ENCODE measurements at places on chromosomes 12 and 14.

- no peak for DNase-seq
Observed at GRCh38 chr12:53338017-53338416, 1.9 kb upstream of the SP7 start.

GRCh38 chr14:101560534-101561113 is 671 bp upstream of the DIO3 start:
- no peak for DNase-seq

GRCh38 chr14:30443368-30444007 is 115.5 kb upstream of the G2E3 start:
- peak; percentile 73 for DNase-seq

- DNase-seq, result no peak
Observed at GRCh38 chr14:85572011-85572410, 42.1 kb downstream of the FLRT2 start.

GRCh38 chr12:11693067-11693466 is 43.6 kb downstream of the ETV6 start:
- no peak for DNase-seq

- no peak for DNase-seq
Observed at GRCh38 chr12:108046650-108047049, 82.4 kb upstream of the WSCD2 start.

DNA sequence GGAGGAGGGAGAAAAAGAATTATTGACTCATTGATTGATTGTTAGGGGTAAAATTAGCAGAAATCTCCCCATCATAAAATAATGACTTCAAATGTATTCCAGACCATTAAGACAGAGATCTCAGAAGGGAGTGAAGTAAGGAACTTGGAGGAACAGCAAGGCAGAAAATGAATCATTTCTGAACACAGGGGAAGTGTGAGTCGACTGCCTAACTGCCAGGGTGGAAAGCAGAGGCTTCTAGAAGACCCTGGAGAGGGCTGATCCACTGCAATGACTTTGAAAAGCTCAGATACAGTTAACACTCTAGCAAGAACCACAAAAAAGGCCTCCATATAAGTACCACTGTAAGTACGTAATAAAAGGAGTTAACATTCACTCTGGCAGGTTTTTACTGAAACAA is 9.7 kb downstream of the GLTP start:
- no peak for DNase-seq

GRCh38 chr14:28760431-28760996 is 6.1 kb upstream of the FOXG1 start:
- no peak for DNase-seq

GRCh38 chr12:6534695-6534944 is 303 bp downstream of the GAPDH start:
- no peak for DNase-seq

GRCh38 chr14:105201925-105202513 is 20.9 kb upstream of the NUDT14 start:
- no peak for DNase-seq

GRCh38 chr12:96948782-96949181 is 41.7 kb downstream of the NEDD1 start:
- DNase-seq, result no peak

DNA sequence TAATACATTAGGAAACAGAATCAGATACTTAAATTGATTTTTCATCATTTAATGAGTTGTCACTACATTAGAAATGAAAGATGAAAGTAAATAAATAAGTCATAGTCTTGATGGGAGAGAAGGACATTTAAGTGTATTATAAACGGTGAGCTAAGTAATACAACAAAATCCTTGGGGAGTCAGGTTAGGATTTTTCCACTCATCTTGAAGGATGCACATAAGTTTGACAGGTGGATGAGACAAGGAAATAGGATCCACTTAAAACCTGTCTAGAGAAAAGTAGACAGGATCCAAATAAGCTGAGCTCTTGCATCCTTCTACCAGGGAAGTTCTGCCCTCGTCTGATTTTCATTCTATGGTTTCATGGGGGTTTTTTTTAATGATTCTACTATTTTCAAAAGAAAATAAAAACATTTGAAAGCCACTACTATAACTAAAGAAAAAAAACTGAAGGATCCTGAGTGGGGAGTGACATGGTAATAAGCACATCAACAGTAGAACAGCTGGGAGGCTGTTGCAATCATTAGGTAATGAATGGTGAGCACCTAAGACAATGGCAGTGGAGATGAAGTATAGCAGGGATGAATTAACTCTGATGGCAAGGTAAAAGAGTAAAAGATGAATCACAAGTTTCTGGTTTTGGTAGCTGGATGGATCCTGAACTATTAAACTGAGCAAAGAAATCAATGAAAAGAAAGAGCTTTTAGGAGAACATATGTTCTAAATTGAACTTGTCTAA is 17.0 kb downstream of the CEP128 start:
- DNase-seq, result no peak

- no peak for DNase-seq
Observed at GRCh38 chr12:69527506-69528272, 57.5 kb downstream of the FRS2 start.

GRCh38 chr12:71397433-71397954 is 42.1 kb upstream of the LGR5 start:
- DNase-seq, result no peak

DNA sequence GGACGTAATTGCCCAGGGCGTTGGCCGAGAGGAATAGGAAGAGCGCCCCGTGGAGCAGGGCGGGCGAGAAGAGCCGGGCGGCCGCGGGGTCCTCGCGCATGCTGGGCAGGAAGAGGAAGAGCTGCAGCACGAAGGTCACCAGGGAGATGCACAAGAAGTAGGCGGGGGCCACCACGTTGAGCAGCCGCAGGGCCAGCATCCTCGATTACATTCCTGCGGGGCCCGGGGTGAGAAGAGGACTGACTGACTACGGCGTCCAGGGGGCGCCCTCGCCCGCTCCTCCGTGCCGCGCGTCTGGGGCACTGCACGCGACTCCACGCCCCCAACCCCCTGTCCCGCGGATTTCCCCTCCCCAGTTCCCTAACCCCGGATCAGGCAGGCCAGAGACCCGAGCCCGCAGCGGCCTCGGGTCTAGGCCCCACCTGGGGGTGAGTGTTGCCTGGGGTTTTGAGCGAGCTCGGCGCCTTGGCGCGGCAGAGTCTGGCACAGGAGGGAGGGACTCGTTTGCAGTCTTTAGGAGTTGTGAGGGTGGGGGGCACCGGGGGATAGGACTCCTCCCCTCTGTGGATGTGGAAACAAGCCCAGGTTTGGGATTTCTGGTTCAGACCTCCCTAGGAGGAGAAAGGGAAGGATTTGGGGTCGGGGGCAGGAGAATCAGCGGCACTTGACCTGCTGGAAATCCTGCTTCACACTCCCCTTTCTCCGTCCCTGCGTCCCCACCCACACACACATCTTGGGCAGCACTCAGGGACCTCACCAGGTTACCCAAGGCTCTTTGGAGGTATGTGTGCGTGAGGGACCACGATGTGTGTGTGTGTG is 1.8 kb downstream of the ZDHHC22 start:
- DNase-seq, result peak; percentile 64

DNA sequence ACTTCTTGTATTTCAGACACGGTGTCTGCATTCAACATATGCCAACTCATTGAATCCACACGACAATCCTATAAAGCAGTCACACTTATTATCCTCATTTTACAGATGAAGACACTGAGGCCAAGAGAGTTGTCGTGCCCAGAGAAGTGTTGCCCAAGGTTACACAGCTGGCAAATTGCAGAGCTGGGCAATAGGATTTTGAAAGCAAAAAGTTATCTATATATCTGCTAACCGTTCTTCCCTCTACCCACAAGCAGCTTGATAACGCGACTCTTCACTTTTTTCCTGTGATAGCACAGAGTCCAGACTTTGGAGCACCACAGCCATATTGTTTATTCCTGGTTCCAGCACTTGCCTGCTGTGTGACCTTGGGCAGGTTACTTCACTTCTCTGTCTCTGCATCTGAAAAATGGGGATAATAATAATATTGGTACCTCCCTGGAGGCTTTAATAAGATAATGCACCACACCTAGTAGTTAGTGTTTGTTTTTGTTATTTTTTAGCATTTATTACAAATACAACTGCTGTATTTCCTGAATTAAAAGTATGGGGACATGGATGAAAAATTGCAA is 82.2 kb downstream of the CHST11 start:
- DNase-seq, result no peak

GRCh38 chr12:89260841-89261637 is 91.3 kb downstream of the DUSP6 start:
- DNase-seq, result peak; percentile 22

GRCh38 chr12:50477241-50477832 is 27.4 kb upstream of the DIP2B start:
- no peak for DNase-seq

DNA sequence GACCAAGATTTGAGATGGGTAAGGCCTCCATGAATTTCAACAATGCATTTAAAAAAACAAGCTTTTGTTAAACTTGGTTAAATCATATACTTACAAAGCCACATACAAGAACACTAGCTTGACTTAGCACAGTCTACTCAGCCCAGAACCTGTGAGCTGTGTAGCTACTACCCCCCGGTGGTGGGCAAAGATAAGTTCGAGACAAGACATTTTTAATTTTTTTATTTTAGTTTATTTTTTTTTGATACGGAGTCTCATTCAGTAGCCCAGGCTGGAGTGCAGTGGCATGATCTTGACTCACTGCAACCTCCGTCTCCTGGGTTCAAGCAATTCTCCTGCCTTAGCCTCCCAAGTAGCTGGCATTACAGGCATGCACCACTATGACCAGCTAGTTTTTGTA is 3.7 kb upstream of the NECAP1 start:
- DNase-seq, result peak; percentile 35

DNA sequence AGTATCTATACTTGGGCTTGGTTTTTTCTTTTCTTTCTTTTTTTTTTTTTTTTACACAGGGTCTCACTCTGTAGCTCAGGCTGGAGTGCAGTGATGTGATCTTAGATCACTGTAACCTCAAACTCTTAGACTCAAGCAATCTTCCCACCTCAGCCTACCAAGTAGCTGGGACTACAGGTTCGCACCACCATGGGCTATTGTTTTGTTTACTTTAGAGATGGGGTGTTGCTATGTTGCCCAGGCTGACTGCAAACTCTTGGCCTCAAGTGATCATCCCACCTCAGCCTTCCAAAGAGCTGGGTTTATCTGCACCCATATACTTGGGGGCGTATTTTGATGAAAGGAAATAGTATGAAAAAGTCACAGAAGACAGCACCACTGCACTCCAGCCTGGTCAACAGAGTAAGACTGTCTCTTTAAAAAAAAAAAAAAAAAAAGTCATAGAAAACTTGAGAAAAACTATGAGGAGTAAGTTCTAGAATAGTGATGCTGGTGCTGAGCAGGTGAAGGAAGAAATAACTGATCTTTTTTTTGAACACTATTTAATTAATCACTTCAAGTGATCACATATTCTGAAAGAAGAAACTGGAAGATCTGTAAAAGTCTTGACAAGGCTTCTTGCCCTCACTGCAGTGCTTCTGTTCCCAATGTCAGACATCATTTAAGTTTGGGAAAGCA is 53.8 kb upstream of the NPFF start:
- DNase-seq, result no peak

- DNase-seq, result no peak
Observed at GRCh38 chr12:94916663-94917062, 86.8 kb downstream of the NDUFA12 start.

DNA sequence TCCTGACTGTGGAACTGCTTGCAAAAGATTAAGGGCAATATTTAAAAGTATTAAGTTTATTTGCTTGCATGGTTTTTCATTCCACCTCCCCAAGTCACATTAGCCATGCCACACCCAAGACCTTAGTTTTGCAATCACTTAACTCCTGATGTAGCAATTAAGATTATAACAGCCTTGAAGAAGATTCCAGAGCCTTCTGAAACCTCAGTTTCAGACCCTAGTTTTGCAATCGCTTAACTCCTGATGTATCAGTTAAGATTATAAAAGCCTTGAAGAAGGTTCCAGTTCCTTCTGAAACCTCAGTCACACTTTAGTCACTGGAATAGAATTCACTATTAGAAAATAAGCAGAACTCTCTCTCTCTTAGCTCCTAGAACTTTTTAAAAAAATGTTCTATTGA is 42.7 kb upstream of the DCN start:
- DNase-seq, result no peak

DNA sequence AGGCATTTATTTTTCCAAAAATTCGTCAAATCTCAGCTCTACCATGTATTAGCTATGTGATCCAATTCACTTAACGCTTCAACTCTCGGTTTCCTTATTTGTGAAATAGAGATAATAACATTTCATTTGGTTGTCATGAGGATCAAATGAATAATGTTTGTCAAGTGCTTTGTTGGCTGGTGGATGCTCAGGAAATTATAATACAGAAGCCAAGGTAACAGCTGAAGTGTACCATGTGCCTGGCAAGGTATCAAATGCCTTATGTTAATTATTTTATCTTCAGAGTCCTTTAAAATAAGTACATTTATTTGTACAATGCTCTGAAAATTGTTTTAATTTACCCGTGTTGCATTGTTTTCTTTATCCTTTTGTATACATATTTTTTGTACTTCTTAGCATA is 6.1 kb upstream of the PRKCH start:
- DNase-seq, result no peak

DNA sequence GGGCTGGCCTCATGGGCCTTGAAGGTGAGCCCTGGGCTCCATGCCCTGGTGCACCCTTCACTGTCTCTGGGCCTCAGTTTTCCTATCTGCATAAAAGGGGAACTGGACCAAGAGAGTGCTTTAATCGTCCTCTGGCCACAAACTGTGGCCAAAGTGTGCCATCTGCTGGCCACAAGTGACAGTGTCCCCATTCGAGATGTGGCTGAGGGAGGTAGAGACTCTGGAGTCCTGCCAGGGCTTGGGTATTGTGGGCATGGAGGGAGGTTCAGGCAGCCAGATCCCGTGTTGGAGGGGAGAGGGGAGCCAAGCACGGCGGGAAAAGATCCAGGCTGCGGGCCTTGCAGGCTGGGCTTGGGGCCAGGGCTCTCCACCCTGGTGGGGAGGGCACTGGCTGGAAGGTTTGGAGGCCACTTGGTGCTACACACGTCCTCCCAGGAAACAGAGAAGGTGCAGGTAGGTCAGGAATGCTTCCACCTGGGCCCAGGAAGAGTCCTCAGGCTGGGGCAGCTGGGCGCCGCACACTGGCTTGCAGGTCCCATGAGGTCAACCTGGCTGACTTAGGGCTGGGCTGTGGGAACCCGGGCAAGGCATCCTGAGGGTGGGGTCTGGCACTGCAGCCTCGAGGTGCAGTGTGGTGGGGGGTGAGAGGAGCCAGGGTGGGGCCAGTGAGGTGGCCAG is 7.3 kb upstream of the KIF26A start:
- peak; percentile 85 for DNase-seq

DNA sequence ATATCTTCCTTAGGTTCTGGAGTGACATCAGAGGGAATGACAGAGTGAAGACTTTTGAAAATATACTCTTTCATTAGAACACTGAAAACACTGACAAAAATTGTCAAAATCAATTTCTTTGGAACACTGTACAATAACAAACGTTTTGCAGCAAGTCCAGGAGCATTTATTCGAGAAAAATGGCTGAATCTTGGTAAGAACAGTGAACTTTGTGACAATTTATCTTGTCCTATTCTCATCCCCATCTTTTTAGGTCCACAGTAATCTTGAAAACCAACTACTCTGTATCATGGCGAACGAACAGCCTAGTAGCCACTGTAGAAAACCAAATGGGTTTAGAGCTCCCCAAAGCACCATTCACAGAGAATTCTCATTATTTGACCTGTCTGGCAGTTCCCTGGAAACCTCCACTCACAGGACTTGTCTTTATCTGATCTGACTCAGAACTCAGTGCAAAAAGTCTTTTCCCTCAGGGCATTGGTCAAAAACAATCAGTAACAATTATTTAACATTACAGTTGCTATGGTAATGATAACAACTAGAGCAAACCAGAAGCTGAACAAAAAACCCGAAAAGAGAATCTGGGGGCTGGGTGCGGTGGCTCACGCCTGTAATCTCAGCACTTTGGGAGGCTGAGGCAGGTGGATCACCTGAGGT is 20.3 kb upstream of the PPP2R5E start:
- DNase-seq, result no peak

- DNase-seq, result no peak
Observed at GRCh38 chr14:23183158-23183470, 346 bp downstream of the SLC7A8 start.

Data from SJCRH30 (cell line).